ENCODE measurements at places on chromosomes 1 and 21.

DNA sequence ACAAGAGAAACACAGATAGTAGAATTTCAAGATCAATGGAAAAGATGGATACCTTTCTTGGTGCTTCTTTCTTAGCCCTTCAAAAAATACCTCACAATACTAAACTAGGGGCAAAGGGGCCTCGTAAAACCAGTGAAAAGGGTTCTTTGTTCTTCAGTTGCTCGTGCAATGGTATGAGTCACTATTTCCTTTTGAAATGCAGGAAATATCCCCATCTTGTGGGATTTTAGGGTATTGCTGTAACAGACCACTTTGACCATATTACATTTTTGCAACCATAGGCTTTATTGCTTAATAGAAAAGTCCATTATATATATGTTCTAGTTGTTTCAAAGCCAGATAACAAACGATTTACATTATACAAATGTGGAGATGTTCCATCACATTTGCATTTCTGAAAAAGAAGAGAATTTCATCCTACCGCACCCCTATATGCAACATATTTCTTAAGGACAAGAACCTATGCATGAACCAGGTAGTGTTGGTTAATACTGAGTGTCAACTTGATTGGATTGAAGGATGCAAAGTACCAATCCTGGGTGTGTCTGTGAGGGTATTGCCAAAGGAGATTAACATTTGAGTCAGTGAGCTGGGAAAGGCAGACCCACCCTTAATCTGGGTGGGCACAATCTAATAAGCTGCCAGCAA, 88.6 kb upstream of the PKN2 start:
- peak; percentile 71 for DNase-seq

DNA sequence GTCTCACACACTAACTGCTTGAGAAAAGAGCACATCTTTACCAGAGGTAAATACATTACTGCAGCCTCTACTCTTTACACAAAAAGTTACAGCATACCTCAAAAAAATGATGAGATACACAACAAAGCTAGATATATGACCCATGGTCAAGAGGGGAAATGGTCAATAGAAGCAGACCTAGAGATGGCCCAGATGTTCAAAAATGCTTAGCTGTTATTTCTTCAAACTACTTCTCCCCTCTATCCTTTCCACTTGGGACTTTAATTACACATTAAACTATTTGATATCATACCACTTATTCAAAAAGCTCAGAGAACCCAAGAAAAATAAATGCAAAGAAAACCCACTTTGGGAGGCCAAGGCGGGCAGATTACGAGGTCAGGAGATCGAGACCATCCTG, 12.8 kb downstream of the BRWD1 start:
- no peak for DNase-seq

DNA sequence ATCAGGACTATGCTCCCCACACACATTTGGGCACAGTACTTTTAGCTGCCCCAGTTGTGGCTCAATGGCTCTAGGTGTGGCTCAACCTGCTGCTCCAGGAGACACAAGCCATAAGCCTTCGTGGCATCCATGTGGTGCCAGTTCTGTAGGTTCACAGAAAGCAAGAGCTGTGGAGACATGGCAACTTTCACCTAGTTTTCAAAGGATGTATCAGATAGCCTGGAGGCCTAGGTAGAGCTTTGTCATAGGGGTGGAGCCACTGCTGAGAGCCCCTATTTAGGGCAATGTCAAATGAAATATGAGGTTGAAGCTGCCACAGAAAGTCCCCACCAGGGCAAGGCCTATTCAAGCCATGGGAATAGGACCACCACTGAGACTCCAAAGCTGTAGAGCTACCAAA, 210.5 kb downstream of the LMO4 start:
- no peak for DNase-seq

GRCh38 chr1:68785328-68785727, 288.4 kb upstream of the DEPDC1 start:
- DNase-seq: no peak

- no peak for DNase-seq
Observed at GRCh38 chr1:16111771-16112595, 38.5 kb upstream of the FAM131C start.

GRCh38 chr1:179953974-179954492, 577 bp upstream of the CEP350 start:
- DNase-seq: no peak
